ENCODE measurements at places on chromosomes 5 and 9. TPM values are rescaled to one million over a fixed set of nuclear protein-coding genes. Genes with fewer than 3 reads are reported as not detected.

GRCh38 chr5:139132515-139132914, 65.7 kb downstream of the SIL1 start:
- DNase-seq, result no peak

EDIL3 gene
- 9.7 TPM for polyA plus RNA-seq

DNA sequence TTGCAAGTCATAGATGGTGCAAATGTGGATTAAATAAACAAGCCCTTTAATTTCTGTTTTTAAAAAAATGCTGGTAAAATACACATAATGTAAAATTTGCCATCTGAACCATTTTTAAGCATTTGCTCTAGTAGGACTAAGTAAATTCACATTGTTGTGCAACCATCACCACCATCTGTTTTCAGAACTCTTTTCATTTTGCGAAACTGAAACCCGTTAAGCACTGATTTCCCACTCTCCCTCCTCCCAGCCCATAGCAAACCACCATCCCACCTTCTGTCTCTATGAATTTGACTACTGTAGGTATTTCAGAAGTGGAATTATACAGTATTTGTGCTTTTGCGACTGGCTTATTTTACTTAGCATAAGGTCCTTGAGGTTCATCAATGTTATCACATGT, 103.3 kb upstream of the CNTLN start:
- DNase-seq, result no peak

KCNN2 gene
- 3.4 TPM for polyA plus RNA-seq

DNA sequence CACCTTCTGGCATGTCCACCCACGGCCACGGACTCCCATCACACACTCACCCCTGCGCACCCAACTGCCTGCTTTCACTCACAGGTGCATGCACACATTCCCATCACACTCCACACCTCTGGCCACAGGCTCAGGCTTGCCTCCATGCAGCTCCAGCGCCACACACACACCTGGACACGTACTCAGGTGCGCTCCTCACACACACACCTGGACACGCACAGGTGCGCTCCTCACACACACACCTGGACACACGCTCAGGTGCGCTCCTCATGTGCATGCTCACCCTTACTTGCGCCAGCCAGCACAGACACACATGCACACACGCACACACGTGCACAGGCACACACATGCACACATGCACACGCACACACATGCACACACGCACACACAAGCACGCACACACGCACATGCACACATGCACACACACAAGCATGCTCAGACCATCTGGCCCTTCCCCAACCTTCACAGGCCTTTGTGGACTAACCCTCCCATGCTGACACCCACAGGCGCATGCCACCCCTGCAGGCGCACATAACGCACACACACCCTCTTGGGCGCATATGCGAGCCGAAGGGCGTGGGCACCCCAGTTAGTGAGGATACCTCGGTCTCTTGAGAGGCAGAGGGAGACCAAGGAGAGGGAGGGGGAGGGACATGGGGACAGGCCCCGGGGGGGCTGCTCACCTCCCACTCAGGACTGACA, 8.3 kb downstream of the GRIN1 start:
- no peak for DNase-seq

DNA sequence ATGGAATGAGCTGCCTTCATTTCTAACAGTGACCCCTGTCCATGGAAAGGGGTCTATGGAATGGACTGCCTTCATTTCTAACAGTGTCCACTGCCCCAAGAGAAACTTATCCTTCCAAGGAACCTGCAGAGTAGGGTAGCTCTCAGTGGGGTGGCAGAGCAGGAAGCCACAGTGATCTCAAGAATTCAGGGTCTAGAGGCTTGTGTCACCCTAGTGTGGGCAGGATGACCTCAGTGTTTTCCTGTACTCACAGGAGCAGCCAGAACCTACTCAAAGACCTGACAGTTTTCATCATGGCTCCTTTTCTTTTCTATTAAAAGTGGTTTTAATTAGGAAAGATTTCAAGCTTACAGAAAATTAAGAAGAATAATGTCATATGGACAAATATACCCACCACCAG, 27.5 kb downstream of the SEC61B start:
- DNase-seq, result no peak

FOXD4L6 gene
- 0.05 TPM for polyA plus RNA-seq

DNA sequence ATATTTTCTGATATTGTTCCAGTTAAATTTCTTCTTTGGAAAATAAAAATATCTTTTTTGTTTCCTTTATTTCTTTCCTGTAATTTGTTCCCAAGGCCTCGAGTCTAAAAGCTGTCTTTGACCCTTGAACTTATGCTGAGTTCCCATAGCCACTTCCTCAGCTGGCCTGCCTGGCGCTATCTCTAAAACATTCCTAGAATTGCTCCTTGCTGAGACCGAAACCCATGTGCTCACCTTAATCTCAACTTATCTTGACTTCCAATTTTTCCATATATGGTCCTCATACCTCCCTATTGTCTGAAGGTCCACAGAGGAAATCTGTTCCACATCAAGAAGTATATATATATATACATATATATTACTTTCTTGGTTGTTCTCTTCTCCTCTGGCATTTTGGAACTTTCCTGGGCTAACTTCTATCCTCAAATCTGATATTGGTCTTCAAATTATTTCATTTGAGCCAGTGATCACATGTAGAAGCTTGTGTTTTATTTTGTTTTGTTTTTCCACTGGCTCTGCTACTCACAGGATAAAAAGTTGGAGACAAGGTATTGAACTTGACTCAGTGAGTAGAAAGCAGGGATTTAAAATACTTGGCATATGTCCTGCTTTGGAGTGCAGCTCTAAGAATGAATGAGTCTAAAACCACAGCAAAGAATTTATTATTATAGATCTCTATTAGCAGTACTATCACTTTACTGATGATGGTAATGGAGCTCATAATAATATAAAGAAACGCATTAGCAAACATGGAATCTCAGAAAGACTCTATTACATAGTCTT, 45.2 kb downstream of the ENC1 start:
- no peak for DNase-seq

DNA sequence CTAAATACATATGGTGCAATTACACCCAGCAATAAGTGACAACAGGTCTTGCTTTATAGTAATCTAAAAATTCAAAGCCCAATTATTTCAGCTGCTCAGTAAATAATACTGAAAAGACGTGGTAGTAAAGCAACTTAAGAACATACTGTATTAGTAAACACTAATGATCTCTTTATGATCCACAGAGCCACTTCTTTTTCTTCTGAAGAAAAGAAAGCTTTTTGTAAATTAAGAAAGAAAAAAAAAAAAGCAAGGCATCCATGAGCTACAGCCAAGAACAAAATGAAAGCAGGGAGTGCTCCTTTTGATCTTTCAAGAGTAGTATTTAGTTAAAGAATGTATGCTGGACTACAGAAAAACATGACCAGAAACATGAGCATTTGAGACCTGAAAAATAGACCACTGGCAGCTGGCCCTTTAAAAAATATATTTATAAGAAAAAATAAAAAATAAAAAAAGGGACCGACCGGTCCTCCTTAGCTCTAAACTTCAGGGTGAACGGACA, 348.7 kb downstream of the GLIS3 start:
- no peak for DNase-seq

DNA sequence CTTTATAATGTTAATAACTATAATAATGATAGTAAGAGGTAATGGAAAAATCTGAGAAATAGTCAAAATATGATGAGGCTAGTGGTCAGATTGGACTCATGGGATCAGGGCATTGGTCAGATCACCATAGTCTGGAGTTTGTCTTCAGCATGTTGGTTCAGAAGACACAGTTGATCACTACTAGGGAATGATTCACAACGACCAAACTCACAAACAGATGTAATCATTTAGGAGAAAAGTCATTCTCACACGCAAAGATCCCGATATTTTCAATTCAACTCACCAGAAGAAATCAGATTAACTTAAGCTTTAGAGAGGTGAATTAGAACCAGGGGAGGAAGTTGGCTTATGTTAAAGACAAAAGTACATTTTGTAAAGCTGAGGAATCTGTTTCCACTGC, 131.8 kb downstream of the LURAP1L start:
- no peak for DNase-seq

FABP6 gene
- not detected for polyA plus RNA-seq

GRCh38 chr9:784916-785315, 56.6 kb upstream of the DMRT1 start:
- no peak for DNase-seq

NTRK2 gene
- polyA plus RNA-seq, result 11.3 TPM

DNA sequence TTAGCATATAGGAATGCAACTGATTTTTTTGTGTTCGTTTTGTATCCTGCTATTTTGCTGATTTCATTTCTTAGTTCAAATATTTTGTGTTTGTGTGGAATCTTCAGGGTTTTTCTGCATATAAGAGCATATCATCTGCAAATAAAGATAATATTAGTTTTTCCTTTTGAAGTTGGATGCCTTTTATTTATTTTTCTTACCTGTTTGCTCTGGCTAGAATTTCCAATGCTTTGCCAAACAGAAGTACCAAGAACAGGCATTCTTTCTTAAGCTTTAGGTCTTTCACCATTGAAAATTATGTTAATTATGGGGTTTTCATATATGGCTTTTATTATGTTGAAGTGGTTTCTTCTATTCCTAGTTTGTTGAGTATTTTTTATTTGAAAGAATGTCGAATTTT, 505.1 kb upstream of the DMAC1 start:
- no peak for DNase-seq

PCDHAC2 gene
- 0.73 TPM for polyA plus RNA-seq

DNA sequence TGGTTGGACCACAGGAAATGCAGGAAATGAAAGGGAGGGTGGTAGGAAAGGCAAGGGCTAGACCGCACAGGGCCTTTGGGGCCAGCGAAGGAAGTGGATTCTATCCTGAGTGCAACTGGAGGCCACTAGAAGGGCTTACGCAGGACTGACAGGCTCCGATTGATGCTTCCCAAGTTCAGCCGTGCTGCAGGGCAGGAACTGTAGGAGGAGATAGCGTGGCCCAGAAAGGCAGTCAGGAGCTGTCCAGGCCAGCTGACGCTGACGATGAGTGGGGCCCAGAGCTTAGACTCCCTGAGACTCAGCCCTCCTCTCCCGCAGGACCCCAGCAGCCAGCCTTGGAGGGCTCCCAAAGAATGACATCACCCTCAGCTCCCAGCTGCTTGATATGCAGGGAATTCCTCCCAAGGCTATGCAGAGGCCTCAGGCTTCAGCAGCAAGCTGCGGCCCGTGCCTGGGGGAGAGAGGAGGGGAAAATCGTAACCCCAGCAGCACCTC, 48.8 kb downstream of the KCNIP1 start:
- peak; percentile 26 for DNase-seq

C9orf153 gene
- polyA plus RNA-seq, result 0.42 TPM

DNA sequence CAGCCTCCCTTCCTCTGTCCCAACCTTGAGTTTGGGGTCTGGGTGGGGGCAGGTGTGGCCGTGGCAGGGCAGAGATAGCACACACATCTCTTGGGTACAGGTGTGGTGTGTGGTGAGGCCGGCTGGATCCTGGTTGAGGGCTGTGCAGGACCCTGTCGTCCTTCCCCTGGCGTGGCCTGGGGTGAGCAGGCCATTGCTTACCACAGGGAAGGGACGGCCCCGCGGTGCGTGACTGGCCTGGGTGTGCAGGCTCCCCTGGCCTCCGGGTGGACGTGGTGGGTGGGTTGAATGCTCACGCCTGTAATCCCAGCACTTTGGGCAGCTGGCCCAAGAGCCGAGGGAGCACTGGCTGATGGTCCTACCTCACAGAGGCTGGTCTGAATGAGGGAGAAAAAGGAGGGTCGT, 1.2 kb downstream of the ARRDC1 start:
- DNase-seq, result no peak

DNA sequence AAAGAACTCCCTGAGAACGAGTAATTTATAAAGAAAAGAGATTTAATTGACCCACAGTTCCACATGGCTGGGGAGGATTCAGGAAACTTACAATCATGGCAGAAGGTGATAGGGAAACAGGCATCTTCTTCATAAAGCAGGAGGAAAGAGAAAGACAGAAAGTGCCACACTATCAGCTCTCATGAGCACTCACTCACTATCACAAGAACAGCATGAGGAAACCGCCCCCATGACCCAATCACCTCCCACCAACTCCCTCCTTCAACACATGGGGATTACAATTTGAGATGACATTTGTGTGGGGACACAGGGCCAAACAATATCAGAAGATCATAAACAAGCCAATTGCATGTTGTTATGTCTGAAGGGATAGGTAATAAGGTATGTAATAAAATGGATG, 935.9 kb upstream of the COX7C start:
- DNase-seq, result no peak

DNA sequence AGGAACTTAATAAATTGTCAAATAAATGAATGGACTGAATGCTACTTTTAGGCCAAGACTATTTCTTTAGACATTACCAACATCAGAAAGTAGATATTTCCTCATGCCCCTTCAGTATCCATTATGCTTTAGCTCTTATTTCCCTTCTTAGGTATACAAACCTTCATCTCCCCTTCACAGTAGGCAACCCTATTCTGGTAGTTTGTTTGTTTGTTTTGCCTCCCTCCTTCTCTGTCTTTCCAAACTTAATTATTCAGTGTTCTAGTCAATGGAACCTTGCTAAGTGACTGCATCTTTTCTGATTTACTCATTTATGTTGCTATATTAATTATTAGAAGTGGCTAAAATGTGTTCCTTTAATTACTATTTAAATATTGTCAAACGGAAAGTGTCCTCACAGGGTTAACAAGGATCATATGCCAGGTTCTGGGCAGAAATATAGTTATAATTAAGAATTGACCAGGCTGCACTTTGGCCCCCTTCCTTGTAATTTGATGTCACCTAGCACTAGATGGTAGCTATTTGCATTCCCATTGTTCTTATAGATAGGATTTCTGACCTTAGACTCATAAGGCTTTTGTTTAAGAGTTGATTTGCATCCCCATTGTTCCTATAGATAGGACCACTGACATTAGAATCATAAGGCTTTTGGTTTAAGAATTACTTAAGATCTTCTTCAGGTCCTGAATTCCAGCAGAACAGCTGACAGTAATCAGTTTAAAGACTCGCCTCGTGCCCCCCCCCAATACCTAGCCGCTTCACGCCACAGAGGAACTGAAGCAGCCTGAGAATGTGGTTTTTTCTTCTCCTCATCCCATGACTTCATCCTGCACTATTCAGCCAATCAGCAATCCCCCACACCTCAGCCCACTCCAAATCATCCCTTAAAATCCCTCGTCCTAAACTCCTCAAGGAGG, 84.4 kb upstream of the NUDT12 start:
- no peak for DNase-seq

TNC gene
- 1.2 TPM for polyA plus RNA-seq

GALNT12 gene
- polyA plus RNA-seq, result 4.2 TPM
